ENCODE measurements at places on chromosomes 12 and 14.

GRCh38 chr12:98594050-98594835 lies 757 bp downstream of the SLC25A3 start:
- peak; percentile 66 for DNase-seq

DNA sequence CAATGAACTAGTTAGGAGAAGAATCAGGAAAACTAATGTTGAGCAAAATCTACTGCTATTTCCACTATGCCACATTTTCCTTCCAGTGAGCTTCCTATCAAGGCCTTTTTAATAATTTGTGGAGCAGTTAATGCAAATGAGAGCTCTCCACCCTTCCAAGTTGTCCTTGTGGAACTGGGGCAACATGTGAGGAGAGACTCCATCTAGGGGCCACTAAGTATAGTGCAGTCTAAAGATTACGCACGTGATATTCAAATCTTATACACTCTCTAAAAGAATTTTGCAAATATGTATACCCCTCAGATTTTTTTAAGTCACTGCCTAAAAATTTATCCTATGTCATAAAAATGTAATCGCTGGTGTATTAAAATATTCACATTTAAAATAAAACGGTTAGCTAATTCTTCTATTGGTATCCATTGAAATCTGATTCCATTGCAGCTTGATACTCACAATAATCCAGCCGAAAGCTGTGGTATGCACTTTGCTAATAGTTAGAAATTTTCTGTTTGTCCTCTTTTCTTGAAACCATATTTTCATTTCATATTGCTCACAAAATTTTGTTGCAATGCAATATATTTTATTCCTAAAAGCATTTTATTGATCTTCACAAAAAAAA lies 100.1 kb downstream of the PAH start:
- DNase-seq, result peak; percentile 32

DNA sequence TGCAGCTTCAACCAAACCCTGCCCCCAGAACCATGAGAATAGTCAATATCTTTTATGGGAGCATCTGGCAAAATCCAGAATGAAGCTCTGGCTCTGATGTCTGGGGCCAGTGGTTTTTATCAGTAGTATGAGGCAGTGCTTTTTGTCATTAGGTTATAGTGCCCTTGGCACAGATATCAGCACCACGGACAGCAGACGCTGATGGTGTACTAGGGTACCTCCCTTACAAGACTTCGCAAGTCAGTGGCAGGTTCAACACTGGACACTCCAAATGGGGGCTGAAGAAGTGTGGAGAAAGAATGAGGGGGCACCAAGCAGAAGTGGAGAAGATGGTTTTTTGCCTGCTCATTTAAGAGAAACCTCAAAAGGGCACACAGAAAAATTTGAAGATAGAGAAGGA lies 68.2 kb upstream of the E2F7 start:
- DNase-seq, result no peak

- no peak for DNase-seq
These were observed 462.2 kb downstream of the DIO2 start for GRCh38 chr14:79749065-79749464.

- DNase-seq, result no peak
These were observed 8.6 kb upstream of the ALDH2 start for GRCh38 chr12:111758120-111758561.

GRCh38 chr12:91275321-91275720 lies 92.7 kb upstream of the DCN start:
- DNase-seq, result no peak

DNA sequence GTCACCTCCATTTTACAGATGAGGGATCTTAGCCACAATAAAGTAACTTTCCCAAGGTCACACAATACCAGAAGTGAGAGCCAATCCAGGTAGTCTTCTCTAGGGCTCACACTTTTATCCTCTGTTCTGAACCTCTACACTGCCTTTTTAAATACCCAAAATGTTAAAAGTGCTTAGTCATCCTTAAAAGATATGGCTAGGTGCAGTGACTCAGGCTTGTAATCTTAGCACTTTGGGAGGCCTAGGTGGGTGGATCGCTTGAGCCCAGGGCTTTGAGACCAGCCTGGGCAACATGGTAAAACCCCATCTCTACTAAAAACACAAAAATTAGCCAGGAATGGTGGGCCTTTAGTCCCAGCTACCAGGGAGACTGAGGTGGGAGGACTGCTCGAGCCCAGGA lies 104.1 kb upstream of the PPP4R3A start:
- no peak for DNase-seq

GRCh38 chr12:87051621-87052020 lies 795.4 kb upstream of the MGAT4C start:
- DNase-seq, result no peak

DNA sequence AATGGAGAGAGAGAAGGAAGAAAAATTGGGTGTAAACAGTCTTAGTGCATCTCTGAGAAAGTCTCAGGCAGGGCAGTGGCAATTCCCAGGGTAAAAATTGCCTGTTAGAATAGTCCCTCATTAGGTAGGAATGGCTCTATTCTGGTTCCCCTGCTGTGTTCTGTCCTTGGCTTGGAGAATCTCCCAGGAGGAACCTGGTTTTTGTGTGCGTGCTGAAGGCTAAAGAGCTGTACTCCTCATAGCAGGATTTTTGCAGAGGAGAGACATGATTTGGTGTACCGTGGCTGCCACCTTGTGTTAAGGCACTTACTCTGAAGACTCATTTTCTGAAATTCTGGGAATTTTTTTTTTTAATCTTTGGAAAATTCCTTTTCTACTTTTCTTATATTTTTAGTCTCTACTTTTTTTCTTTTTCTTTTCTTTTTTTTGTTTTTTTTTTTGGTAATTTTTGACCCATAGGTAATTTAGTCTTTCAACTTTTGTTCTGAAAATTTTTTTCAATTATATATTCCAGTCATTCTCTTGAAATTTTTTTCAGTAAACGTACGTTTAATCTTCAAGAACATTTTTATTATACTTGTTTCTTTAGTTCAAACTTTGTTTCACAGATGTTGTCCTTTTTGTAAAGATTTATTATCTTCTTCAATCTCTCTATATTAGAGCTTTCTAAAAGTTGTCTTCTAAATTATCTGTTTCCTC lies 63.8 kb downstream of the FBXO33 start:
- peak; percentile 34 for DNase-seq

DNA sequence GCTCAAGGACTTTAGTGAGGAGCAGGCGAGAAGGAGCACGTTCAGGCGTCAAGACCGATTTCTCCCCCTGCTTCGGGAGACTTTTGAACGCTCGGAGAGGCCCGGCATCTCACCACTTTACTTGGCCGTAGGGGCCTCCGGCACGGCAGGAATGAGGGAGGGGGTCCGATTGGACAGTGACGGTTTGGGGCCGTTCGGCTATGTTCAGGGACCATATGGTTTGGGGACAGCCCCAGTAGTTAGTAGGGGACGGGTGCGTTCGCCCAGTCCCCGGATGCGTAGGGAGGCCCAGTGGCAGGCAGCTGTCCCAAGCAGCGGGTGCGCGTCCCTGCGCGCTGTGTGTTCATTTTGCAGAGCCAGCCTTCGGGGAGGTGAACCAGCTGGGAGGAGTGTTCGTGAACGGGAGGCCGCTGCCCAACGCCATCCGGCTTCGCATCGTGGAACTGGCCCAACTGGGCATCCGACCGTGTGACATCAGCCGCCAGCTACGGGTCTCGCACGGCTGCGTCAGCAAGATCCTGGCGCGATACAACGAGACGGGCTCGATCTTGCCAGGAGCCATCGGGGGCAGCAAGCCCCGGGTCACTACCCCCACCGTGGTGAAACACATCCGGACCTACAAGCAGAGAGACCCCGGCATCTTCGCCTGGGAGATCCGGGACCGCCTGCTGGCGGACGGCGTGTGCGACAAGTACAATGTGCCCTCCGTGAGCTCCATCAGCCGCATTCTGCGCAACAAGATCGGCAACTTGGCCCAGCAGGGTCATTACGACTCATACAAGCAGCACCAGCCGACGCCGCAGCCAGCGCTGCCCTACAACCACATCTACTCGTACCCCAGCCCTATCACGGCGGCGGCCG lies 1.1 kb downstream of the PAX9 start:
- DNase-seq, result no peak

DNA sequence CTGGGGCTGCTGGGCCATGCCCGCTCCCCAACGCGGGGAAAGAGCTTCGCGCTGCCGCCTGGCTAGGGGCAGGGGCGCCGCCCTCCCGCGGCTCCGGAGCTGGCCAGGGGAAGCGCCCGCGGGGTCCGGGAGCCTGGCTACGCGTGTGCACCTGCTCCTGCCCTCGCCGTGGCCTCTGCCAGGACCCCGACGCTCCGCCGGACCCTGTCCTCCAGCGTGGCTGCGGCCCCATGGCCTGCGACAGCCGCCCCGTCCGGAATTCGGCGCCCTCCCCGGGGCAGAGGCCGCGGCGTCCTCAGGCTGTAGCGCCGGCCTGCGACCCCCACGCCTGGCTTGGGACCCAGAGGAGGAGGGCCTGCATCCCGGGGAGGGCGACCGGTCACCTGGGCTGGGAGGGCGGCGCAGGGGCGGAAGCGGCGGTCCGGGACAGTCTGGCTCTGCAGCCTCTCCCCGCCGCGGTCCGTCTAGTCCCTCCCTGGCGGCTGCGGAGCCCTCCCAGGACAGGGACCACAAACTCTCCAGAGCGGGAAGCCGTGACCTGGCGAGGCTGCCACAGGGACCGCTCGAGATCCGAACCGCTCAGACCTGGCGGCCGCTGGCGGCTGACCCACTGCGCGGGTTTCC lies 85.6 kb downstream of the ALG10 start:
- no peak for DNase-seq

GRCh38 chr14:42872786-42873185 lies 1266.1 kb downstream of the LRFN5 start:
- no peak for DNase-seq

DNA sequence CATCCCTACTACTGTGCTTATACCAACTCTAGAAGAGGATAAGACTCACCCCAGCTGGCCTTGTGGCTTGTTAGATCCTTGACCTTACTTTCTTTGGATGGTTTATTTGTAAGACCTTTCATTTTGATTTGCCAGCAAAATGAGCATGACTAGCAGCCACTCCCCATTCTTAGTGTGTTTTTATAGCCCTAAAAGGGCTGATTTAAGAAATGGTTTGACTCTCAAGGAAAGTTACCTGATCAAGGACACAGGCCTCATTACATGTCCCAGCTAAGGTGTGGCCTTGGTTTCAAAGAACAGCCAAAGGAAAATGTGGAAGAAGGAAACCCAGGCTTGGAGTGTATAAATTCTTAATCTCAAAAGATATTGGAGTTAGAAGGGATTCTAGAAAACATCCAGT lies 41.4 kb downstream of the SLC17A8 start:
- DNase-seq, result no peak

- peak; percentile 26 for DNase-seq
These were observed 10.7 kb downstream of the CREBL2 start for GRCh38 chr12:12622418-12622817.

DNA sequence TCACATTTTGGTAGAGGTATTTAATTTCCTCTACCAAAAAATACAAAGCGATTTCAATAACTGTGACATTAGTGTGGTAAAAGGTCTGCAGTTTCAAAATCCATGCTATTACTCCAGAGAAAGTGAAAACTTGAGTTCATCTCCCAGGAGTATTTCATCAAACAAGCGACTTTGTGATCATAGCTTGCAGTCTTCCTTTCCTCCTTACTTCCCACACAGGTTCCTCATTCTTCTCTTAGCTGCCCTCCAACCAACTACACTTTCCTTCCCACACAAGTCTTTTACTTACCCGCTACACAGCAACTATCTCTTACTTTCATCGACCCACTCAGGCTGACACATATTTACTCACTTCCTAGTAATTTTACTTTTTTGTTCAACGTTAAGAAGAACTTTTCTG lies 413.4 kb upstream of the USP15 start:
- peak; percentile 27 for DNase-seq

- DNase-seq, result no peak
These were observed 702.3 kb downstream of the TMEM121 start for GRCh38 chr14:106228541-106229158.

DNA sequence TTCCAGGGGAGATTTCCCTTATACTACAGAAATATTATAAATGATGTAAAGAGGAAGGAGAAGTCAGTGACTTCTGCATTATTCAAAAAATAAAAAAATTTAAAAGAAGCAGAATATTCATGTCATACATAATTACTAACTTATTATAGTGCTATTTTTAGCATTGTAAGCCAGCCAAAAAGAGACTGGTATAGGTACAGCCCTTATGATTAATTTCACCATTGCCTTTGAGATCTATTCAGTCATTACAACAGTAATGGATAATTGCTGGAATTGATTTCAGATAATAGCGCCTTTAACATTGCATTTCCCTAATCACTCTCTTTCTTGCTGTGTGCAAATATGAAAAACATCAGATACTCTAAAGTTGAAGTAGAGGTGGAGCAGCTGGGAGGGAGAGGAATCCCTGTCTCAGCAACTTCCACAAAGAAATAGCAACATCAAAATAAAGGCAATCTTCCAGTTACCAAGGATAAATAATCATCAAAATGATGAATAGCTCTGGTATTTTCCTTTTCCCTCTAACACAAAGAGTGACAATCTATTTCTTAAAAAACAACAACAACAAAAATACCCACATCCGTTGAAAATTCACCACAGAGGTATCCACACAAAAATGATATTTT lies 71.8 kb upstream of the OVCH1 start:
- DNase-seq, result no peak

GRCh38 chr12:55694651-55695050 lies 13.1 kb downstream of the ITGA7 start:
- no peak for DNase-seq

GRCh38 chr12:29053567-29053966 lies 95.5 kb upstream of the FAR2 start:
- no peak for DNase-seq

GRCh38 chr12:64610660-64611340 lies 505 bp downstream of the RASSF3 start:
- DNase-seq, result peak; percentile 98

DNA sequence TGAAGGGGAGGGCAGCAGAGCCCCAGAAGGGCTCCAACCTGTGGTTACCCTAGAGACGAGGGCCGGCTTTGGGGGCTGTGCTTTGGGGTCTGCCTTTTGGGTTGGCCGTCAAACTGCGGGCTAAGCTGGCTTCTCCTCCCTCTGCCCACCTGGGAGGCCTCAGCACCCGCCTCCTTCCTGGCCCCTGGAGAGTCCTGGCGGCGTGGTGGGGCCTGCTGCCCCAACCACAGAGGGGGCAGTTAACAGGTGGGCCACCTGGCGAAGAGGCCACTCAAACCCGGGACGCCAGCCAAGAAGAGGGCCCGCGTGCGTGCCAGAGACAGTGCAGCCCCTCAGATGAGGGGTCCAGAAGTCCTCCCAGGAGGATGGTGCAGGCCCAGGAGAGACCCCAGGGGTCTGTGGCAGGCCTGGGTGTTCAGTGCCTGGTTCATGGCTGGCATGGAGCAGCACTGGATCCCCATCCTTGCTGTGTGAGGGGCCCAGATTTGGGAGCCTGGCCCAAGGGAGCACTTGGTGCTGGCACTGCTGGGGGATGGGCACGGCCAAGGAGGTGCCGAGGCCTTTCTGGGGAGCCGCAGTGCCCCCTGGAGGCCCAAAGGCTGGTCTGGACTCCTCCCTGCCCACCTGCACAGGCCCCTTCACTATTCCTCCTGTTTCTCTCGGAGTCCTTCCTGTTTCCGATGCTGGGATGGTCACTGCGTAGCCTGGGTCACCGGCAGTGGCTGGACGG lies 48.8 kb downstream of the LRCOL1 start:
- DNase-seq, result no peak

- no peak for DNase-seq
These were observed 32.0 kb downstream of the CCNK start for GRCh38 chr14:99513183-99513694.

Measured in suppressor macrophage treated with lipopolysaccharide for 1 hour (primary cell).